ENCODE measurements at places on chromosomes 12 and 14. TPM values are rescaled to one million over a fixed set of nuclear protein-coding genes. Genes with fewer than 3 reads are reported as not detected.
A peak's percentile ranks its signal among the peaks of the same experiment; 100 is the strongest.

DNA sequence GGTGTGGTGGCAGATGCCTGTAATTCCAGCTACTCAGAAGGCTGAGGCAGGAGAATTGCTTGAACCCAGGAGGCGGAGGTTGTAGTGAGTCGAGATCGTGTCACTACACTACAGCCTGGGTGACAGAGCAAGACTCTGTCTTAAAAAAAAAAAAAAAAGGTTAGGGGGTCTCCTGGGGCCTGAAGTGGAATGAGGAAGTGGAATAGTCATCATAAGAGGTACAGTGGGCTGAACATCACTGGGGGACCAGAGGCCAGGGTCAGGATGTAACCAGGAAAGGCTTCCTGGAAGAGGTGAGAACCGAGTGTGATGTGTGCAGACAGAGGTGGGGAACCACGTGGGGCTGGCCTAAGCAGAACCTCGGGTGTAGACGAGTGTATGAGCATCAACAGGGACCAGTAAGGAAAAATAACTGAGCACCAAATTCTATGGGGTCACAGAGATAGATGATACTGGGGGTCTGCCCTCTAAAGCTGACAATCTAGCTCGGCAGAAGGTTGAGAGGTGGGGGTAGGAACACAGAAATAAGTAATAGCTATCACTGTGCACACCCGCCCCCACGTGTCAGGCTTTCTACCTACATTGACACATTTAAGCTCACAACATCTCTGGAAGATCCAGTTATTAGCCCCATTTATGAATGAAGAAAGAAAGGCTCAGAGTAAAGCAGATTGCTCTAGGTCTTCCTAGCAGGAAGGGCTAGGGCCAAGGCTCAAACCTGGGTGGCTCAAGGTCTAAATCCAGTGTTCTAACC is 5.0 kb upstream of the COX6A1 start:
- no peaks in the 10 kb centered on the region for H3K36me3 ChIP-seq
- H3K4me3 ChIP-seq, result no peak overlapping the region

- no peaks in the 10 kb centered on the region for H3K27me3 ChIP-seq
- no peaks in the 10 kb centered on the region for H3K4me1 ChIP-seq
- no peaks in the 10 kb centered on the region for H3K36me3 ChIP-seq
- no peak overlapping the region for H3K4me3 ChIP-seq
- no peak overlapping the region for H3K27ac ChIP-seq
Measured at GRCh38 chr14:92546347-92547053, 32.9 kb downstream of the RIN3 start.

DNA sequence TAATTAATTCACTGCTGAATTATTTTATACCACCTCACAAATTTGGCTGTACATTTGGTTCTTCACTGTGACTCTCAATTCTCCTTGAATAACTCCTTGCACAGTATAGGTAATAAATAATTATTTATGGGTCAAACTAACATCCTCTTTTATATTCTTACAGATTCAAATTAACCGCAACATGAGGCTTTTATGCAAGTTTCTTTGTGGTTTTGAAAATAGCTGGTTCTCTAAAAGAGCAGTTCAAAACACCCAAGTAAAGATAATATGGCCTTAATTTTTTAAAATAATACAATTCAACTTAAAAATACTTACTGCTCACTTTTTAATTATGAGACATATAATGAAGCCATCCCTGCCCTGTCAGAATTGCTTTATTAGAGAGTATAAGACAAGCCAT is 12.9 kb upstream of the TRIM9 start:
- DNase-seq, result no peak
- H3K27me3 ChIP-seq, result no peaks in the 10 kb centered on the region
- H3K27ac ChIP-seq, result no peak overlapping the region
- H3K4me1 ChIP-seq, result no peaks in the 10 kb centered on the region
- no peak overlapping the region for H3K4me3 ChIP-seq

GRCh38 chr14:66233591-66233990 is 252.6 kb upstream of the CCDC196 start:
- no peaks in the 10 kb centered on the region for H3K36me3 ChIP-seq
- DNase-seq, result no peak
- H3K27ac ChIP-seq, result no peak overlapping the region
- no peaks in the 10 kb centered on the region for H3K4me1 ChIP-seq
- no peak overlapping the region for H3K4me3 ChIP-seq

DNA sequence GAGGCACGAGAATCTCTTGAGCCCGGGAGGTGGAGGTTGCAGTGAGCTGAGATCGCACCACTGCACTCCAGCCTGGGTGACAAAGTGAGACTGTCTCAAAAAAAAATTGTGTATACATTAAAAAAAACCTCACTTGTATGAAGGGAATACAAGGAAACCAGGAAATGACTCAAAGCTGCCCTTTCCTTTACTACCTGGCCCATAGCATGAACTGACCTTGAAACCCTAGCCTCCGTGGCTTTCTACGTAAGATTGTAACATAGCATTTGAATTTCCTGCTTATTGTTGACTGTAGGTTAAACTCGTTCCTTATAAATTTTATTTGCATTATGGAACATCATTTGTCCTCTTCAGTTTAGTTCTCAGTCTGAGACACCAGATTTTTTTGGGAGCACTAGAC is 9.1 kb upstream of the DDX47 start:
- H3K4me3 ChIP-seq, result no peak overlapping the region
- H3K27me3 ChIP-seq, result no peaks in the 10 kb centered on the region
- no peak overlapping the region for H3K27ac ChIP-seq
- H3K4me1 ChIP-seq, result no peaks in the 10 kb centered on the region
- no peak for DNase-seq

GRCh38 chr14:70909733-70910614 is 2.7 kb downstream of the PCNX1 start:
- peaks cover 9% of the 10 kb centered on the region for H3K4me1 ChIP-seq
- no peak overlapping the region for H3K27ac ChIP-seq
- H3K36me3 ChIP-seq, result no peaks in the 10 kb centered on the region
- no peak for DNase-seq
- H3K4me3 ChIP-seq, result no peak overlapping the region

DNA sequence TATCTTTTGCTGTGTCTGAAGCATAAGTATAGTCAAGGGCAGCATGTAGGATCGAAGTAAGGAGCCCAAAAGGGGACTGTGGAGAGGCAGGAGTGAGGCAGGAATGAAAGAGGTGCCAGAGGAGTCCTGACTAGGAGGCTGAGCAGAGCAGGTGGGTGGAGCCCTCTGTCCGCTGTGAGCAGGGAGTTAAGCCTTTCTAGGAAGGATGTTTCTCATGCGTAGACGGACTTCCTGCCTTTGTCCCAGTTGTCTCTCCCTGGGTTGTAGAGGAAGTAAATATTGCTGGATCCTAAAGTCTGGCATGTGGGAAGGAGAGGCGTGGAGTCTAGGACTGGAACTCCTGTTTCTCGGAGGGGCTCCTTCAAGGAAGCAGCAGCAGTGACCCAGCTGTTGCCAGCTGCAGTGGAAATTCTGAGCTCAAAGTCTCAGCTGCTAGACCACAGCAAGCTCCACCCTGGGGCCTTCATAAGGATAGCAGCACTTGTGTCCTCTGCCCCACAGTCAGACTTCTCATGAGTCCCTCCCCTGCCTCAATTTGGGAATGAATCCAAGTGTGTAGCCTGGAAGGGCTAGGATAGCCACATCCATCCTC is 44.0 kb downstream of the RBMS2 start:
- peak overlapping the region; percentile 7 for H3K27ac ChIP-seq
- DNase-seq, result peak; percentile 80
- H3K4me3 ChIP-seq, result no peak overlapping the region
- no peaks in the 10 kb centered on the region for H3K27me3 ChIP-seq
- H3K36me3 ChIP-seq, result peaks cover 6% of the 10 kb centered on the region

- no peaks in the 10 kb centered on the region for H3K27me3 ChIP-seq
- no peaks in the 10 kb centered on the region for H3K4me1 ChIP-seq
- no peak overlapping the region for H3K27ac ChIP-seq
- DNase-seq, result no peak
Measured at GRCh38 chr14:68583548-68584280, 209.2 kb downstream of the ZFP36L1 start.

DNA sequence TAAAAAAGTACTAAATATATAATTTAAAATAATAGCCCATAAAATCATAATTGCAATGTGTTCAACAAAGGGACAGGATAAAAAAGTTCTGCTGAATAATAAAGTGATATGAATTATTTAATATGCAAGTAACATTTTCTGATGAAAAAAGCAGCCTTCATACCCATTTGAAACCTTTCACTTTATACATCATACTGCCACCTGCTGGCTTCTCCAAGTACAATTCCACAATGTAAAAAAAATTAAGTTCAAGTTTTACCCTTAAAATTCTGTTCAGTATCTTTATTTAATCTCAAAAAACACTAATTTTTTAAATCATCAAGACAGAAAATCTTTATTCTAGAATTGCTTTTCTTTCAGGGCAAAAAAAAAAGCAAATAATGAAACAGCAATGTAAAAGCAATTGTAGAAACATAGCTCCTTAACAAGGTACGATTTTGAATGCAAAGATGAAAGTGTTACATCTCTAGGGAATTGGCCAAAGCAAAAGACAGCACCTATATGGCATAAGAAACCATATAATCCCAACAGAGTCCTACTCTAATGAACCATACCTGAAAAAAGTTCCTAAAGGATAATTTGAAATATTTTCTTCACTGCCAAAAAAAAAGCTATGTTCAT is 15.0 kb downstream of the MDM1 start:
- H3K27ac ChIP-seq, result no peak overlapping the region
- no peaks in the 10 kb centered on the region for H3K4me1 ChIP-seq
- no peaks in the 10 kb centered on the region for H3K27me3 ChIP-seq
- H3K36me3 ChIP-seq, result no peaks in the 10 kb centered on the region
- no peak for DNase-seq
- no peak overlapping the region for H3K4me3 ChIP-seq

GRCh38 chr14:23175823-23176222 is 7.6 kb downstream of the SLC7A8 start:
- no peaks in the 10 kb centered on the region for H3K4me1 ChIP-seq
- H3K4me3 ChIP-seq, result no peak overlapping the region
- H3K27ac ChIP-seq, result no peak overlapping the region
- no peaks in the 10 kb centered on the region for H3K36me3 ChIP-seq
- H3K27me3 ChIP-seq, result no peaks in the 10 kb centered on the region

DNA sequence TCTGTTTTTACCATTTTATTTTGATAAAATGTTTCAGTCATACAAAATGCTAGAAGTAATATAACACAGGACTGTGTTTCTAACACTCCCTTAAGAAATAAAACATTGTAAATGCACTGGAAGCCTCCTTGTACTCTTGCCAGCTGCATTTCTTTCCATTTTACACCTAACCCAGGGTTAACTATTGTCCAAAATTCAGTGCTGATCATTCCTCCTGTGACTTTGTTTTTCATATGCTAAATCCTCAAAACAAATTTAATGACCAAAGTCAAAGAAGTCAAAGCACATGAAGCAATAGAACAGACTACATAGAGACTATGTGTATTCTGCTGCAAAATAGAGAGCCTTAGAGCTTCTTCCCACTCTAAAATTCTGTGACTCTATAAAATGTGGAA is 420.3 kb upstream of the PRICKLE1 start:
- no peak overlapping the region for H3K4me3 ChIP-seq
- H3K36me3 ChIP-seq, result no peaks in the 10 kb centered on the region
- no peak for DNase-seq
- no peak overlapping the region for H3K27ac ChIP-seq
- no peaks in the 10 kb centered on the region for H3K27me3 ChIP-seq

DNA sequence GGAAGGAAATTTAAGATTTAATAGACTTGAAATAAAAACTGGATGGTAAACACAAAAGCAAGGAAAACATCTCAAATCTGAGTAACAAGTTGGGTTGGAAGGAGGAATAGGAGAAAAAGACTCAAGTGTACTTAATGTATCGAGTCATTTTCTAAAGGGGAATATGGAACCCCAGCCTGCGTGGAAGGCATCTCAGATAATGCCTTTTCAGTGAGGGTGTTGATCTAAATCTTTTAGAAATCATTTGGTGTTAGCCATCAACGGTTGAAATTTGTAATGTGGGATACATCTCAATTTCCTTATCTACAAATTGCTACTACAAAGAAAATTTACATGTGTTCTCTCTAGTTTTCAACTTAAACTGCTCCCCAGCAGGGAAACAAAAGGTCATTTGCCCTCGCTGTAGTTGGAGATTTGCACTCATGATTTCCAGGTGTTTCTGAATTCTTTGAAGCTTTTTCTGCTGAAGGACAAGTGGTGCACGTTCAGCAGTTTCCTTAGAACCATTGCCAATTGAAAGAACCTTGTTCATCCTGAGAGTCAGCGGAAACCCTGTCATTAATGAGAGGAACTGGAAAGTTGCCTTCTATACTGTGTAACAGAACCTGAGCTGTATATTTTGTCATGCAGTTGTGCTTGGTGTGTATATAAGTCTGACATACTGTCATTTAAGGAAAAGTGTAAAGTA is 2.2 kb downstream of the PCBP2 start:
- H3K4me1 ChIP-seq, result peaks cover 3% of the 10 kb centered on the region
- H3K27ac ChIP-seq, result no peak overlapping the region
- no peak for DNase-seq
- H3K4me3 ChIP-seq, result no peak overlapping the region

GRCh38 chr14:35044939-35045797 is 904 bp upstream of the FAM177A1 start:
- no peaks in the 10 kb centered on the region for H3K27me3 ChIP-seq
- H3K4me1 ChIP-seq, result peaks cover 3% of the 10 kb centered on the region
- DNase-seq, result no peak
- H3K36me3 ChIP-seq, result no peaks in the 10 kb centered on the region
- H3K27ac ChIP-seq, result peak overlapping the region; percentile 99

DNA sequence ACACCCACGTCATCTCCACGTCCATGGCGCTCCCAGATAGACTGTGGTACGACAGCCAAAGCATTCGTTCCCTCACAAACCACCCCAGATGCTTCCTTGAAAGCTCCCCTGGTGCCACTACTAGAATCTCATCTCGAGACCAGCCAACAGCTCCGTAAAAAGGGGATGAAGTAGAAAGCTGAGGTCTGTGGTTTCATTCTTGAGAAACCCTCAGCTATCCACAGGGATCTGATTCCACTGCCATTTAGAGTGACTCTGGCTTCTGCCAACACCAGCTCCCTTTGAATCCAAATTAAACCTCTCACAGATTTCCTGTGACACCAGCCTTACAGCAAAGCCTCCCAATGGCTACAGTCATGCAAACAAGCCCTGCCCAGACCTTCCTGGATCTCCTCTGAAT is 18.5 kb upstream of the FOXN3 start:
- H3K27me3 ChIP-seq, result no peaks in the 10 kb centered on the region
- H3K27ac ChIP-seq, result peak overlapping the region; percentile 53
- no peak for DNase-seq
- no peaks in the 10 kb centered on the region for H3K4me1 ChIP-seq
- no peaks in the 10 kb centered on the region for H3K36me3 ChIP-seq
- no peak overlapping the region for H3K4me3 ChIP-seq

The ACOT4 gene
- total RNA-seq, result 0.39 TPM

The AICDA gene
- total RNA-seq, result 0.39 TPM

The INSM2 gene
- not detected for total RNA-seq

The DPY19L2 gene
- 11.9 TPM for total RNA-seq

The ITGB7 gene
- total RNA-seq, result 5.8 TPM

The CCDC197 gene
- not detected for total RNA-seq

The PLA2G1B gene
- 1.2 TPM for total RNA-seq

The HVCN1 gene
- 4.1 TPM for total RNA-seq

The POTEG gene
- total RNA-seq, result not detected

Measured in aorta (tissue), 5 donors.